ENCODE measurements at places on chromosomes 6 and 20. TPM values are rescaled to one million over a fixed set of nuclear protein-coding genes. Genes with fewer than 3 reads are reported as not detected.

- no peak for DNase-seq
Observed at GRCh38 chr6:134375220-134375580, 57.3 kb upstream of the SGK1 start.

GRCh38 chr20:64116541-64117431, 9.4 kb upstream of the NPBWR2 start:
- no peak for DNase-seq

GRCh38 chr6:137020776-137021175, 24.0 kb downstream of the IL20RA start:
- DNase-seq: peak; percentile 63

- DNase-seq: no peak
Observed at GRCh38 chr20:1327241-1327653, 1.7 kb downstream of the SDCBP2 start.

DNA sequence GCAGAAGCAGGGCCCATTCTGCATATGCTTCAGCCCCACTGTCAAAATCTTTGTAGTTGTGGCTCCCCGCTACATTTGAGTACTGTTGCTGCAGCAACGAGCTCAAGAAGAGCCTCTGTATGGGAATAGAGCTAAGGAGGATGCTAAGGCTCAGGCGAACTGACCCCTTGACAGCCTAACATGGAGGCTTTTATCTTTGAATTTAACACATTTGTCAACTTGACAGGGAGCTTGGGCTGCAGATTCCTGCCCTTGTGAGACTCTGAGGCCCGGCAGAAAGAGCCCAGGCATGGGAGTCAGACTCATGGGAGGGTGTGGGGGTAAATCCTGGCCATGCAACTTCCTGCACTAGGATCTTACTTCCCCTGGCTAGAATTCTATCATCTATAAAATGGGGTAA, 278.7 kb upstream of the CITED2 start:
- no peak for DNase-seq

Gene HCRTR2
- 1.4 TPM for total RNA-seq

GRCh38 chr6:138991206-138991605, 3.2 kb upstream of the REPS1 start:
- DNase-seq: no peak

GRCh38 chr6:136031982-136032381, 180.5 kb downstream of the PDE7B start:
- DNase-seq: peak; percentile 41

GRCh38 chr6:126280287-126280686, 59.6 kb upstream of the CENPW start:
- no peak for DNase-seq

DNA sequence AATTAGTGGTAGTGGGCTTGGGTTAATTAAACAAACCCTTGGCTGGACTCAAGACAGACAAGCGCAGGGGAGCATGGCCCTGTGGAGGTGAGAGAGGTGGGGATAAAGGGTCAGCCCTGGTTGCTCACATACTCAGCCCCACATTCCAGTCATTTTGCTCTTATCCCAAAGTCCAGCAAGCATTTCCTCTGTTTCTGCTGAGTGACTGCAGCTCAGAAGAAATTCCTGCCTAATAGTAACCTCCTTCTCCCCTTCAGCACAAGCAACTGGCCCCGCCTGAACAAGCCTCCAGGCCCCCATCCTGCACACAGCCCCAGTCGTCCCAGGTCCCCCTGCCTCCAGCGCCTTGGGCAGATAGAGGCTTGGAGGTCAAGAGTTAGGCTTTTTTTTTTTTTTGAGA, 3.6 kb upstream of the TFEB start:
- DNase-seq: peak; percentile 29

DNA sequence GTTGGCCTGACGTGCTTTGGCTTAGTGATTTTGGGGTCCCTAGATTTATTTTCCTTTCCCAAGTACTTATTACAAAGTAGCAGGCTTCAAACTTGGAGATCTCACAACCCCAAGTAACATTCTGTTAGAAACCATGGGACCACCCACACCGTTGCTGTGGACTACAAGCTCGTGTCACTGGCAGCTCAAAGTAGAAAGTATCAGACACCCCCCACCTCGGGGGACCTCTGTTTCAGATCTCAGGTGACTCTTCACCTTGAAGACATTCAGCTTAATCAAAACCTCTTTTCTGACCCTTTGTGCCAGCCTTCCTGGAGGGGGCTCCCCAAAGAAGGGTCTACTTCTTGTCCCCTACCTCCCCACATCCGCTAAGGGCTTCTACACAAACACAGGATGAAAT, 15.7 kb upstream of the MYT1 start:
- no peak for DNase-seq

- DNase-seq: peak; percentile 39
Observed at GRCh38 chr20:46230801-46231282, 77.5 kb downstream of the CDH22 start.

GRCh38 chr6:155036907-155037306, 41.8 kb downstream of the TIAM2 start:
- DNase-seq: no peak

Gene SIRPB2
- 16.9 TPM for total RNA-seq

Gene HFE
- 11.8 TPM for total RNA-seq

Gene CGA
- total RNA-seq: 8.2 TPM

- no peak for DNase-seq
Observed at GRCh38 chr6:108671790-108672189, 111.1 kb downstream of the FOXO3 start.

- peak; percentile 34 for DNase-seq
Observed at GRCh38 chr6:110878751-110879522, 4.4 kb downstream of the AMD1 start.

Gene SCGN
- total RNA-seq: not detected

DNA sequence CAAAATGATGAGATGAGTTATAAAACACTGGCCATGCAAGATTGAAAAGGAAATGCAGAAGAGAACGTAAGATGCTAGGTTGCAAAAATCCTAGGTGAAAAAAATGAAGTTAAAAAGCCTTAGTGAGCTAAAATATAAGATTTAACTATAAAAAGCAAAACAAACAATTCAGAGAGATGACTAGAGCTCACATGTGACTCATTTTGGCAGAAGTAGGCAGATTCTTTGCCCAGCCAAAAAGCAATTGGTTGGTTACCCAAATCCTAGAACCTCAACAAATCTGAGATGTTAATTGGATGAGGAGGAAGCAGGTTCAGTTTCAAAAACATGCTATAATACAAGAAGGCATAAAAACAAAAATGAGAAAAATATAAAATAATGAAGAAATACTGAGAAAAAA, 249.1 kb downstream of the OGFRL1 start:
- no peak for DNase-seq

- DNase-seq: no peak
Observed at GRCh38 chr20:63210011-63210605, 5.8 kb downstream of the YTHDF1 start.

Gene TUBB2B
- total RNA-seq: 73.4 TPM

Gene NOP56
- 66.9 TPM for total RNA-seq

GRCh38 chr20:23702021-23702420, 13.2 kb upstream of the CST4 start:
- DNase-seq: no peak

Gene TP53TG5
- total RNA-seq: 32.0 TPM

Gene MUC21
- total RNA-seq: not detected

GRCh38 chr6:15479761-15480160, 183.1 kb downstream of the DTNBP1 start:
- DNase-seq: no peak

GRCh38 chr20:57323034-57323433, 6.6 kb upstream of the SPO11 start:
- DNase-seq: peak; percentile 91

- DNase-seq: peak; percentile 56
Observed at GRCh38 chr6:35960187-35960586, 39.3 kb upstream of the SRPK1 start.

DNA sequence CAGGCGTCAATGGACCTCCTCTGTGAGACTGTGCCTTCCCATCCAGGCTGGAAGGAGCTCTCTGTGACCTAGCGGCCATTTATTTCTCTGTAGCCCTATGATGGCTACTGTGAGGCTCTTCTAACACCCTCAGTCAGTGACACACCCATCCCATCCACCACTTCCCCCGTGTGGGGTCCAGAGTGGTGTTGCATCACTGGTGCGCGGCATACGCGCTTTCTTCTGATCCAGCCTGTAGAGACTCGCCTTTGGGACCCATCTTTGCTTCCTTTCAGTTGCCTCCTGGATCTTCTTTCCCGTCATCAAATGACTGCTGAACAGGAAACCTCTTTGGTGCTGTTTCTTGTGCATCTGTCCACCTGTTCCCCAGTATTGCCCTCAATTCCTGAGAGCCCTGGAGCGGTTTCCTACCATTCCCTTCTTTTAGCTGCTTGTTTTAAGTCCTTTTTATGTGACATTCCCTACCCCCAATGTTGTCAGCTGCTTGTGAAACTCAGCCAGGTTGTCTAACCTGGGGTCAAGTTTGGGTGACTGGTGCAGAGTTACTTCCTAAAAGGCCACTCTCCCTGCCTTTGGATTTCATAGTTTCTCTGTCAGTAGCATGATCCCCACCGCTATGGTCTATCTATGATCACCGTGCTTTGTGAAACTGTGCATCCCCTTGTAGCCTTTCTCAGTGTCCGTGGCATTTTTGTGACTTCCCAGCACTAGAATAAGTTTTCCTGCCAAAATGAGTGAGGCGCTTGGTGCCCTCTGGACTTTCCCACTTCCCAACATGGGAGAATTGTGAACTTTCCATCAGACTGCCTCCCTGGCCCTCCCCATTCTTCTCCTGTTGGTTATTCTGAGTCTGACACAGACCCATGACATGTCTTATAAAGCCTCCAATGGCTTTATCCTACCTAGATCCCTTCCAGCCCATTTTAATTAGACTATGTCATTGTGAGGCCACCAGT, 5.7 kb downstream of the PRR3 start:
- DNase-seq: no peak

DNA sequence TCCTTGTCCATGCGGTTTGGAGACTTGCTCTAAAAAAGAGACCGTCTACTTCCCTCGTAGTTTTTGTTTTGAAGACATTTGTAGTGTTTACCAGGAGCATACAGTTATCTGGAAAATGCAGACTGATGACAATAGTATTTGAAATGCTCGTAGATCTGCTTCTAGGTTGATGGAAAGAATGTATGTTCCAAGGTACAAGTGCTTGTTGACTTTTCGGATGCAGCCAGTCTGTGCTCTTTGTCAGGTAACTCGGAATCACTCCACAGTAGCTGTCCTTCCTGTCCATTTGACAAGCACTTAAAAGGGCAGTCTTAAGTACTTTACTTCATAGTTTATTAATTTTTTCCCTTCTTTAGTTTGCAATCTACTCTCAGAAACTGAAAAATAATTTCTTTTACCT, 194.8 kb downstream of the ESR1 start:
- no peak for DNase-seq
